ENCODE measurements at places on chromosomes 16 and 17.

GRCh38 chr17:78081551-78081950, 47.0 kb downstream of the TMC6 start:
- DNase-seq: no peak

DNA sequence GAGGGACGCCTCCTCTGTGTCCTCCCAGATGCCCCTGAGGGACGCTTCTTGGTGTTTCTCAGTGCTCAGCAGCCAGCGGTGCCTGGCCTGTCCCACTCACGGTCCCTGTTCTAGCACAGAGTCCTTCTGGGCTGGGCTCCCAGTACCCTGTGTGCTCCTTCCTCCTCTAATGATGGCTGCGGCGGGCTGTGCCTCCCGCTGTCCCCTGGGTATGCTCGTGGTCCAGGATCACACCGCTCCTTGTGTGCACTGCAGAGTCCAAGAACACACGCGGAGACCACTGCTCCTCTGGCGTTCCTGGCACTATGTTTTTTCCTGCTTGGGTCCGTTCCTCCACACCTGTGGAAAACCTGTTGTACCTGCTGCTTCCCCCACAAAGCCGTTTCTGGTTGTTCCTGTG, 15.1 kb upstream of the IRF8 start:
- no peak for DNase-seq

- no peak for DNase-seq
Observed at GRCh38 chr17:60249290-60249826, 99.6 kb downstream of the CA4 start.

DNA sequence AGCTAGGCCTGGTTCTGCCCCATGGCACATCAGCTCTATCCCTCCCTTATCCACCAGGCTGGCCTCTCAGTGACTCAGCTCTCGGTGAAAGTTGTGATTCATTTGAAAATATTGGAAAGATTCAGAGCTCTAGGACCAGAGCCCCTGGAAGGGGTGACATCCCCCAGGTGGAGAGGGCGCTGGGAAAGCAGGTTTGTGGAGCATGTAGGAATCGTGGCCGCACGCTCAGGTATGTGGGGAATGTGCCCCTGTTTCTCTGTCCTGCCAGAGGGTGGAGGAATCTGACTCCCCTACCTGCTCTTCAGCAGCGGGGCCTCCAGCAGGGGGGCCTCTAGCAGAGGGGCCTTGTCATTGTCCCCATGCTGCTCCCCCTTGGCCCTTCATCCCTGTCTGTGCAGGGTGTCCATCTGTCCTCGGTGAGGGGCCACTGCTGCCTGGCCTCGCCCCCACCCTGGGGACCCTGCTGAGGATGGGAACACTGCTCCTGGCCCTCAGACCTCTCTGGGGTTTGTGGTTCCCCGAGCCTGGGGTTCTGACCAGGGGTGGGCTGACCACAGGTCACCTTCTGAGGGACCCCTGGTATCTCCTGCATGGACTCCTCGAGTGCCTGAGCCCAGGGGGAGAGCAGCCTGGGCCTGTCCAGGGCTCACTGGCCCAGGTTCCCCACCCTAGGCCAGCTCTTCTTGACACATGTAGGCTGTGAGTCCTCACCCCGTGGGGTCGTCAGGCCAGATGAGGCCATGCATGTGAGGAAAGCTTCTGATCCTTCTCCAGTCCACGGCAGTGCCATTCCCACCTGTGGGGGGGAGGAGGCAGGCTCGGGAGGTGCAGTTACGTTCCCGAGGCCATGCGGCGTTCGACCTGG, 47.5 kb downstream of the NT5M start:
- no peak for DNase-seq

DNA sequence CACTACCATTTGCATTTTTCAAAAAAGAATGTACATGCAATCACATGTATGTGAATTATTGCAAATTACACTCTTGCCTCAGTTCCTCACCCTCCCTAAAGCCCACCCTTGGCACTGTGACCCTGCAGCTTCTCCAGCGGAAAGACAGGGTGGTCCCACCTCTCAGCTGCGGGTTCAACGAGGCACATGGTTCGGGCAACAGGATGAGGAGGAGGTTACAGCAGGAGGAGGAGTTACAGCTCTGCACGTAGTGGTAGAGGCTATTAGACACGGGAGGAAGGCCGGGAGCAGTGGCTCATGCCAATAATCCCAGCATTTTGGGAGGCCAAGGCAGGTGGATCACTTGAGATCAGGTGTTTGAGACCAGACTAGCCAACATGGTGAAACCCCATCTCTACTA, 5.2 kb downstream of the C16orf95 start:
- no peak for DNase-seq

GRCh38 chr16:81709016-81709900, 69.8 kb upstream of the PLCG2 start:
- DNase-seq: no peak

DNA sequence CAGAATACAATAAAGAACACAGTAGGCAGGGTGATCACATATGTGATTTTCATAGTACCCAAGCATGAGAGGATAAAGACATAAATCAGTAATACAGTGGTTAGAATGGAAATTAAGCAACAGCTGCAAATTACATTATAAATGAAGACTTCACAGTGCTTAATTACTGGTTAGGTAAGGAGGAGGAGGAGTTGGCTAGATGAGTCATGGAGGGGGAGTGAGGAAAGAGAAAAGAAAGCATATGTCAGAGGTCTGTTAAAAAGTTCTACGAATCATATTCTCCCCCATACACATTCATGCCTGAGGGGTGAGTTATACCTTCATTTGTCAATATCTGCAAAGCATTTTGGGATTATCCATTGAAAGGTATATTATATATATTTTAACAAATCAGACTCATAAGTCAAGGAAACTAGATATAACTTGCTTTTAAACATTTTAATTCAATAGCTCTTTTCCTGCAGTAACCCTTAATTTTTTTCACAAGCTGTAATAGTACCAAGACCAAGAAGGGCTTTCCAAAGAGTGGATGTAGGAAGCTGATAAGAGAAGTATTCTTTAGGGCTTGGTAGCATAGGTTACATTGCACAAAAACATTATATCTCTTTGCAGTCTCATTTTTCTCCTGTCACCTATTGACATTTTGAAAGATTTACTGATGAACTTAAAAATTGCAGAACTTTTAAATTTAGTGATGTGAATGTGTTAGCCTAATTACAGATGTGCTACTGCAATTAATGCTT, 99.3 kb downstream of the STXBP4 start:
- DNase-seq: no peak

DNA sequence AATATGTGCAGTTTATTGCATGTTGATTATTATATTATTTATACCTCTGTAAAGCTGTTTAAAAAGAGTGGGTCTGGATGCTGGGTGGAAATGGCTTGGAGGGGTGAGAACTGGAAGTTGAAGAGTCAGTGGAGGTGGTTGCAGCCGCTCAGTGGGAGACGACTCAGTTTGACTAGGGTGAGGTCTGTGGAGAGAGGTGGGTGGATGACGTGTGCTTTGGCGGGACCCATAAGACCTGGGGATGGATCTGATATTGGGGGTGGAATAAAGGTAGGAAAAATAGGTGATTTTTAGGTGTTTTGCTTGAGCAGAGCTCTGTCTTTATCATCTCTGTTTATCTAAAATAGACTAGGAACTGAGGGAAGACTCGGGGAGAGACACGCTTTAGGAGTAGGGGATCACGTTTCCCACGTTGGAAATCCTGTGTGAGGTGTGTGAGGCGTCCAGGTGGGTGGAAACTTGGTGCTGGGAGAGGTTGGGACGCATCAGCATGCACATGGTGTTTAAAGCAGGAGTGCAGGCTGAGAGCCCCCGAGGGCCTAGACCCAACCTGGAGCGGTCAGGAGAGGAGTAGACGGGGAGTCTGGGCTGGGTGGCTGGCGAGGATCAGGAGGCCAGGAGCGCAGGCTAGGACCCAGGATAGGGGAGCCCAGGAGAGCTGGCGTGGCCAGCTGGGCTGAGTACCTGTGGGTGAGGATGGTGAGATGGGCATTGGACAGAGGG, 17.2 kb downstream of the NT5M start:
- no peak for DNase-seq

GRCh38 chr16:72094266-72094610, 591 bp downstream of the DHX38 start:
- DNase-seq: peak; percentile 12

DNA sequence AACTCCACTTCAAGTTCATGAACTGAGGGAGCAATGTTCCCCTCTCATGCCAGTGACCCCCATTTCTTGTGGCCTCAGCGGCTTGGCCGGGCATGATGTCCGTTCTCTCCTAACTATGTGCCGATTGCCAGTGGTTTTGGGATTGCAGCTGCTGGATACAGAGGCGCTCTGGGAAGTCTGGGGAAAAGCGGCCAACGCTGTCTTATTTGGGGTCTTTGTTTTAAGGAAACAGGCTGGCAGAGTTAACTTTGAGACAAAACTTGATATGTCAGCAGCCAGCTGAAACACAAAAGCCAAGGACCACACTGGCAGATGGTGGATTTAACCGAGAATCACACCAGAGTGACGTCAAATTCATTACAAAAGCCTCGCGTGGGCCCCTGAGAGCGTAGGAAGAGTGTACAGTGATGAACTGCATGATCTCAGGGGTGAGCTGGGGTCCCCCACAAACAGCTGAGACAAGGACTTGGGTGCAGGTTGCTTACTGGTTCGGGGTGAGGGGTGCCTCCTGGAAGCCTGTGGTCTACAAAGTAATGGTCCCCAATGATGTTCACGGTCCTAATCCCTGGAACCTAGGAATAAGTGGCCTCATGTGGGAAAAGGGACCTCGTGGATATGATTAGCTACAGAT, 180.4 kb downstream of the IRF8 start:
- no peak for DNase-seq

GRCh38 chr16:23143391-23143790, 5.9 kb downstream of the USP31 start:
- no peak for DNase-seq

- DNase-seq: no peak
Observed at GRCh38 chr16:50459496-50460080, 88.6 kb upstream of the NKD1 start.

DNA sequence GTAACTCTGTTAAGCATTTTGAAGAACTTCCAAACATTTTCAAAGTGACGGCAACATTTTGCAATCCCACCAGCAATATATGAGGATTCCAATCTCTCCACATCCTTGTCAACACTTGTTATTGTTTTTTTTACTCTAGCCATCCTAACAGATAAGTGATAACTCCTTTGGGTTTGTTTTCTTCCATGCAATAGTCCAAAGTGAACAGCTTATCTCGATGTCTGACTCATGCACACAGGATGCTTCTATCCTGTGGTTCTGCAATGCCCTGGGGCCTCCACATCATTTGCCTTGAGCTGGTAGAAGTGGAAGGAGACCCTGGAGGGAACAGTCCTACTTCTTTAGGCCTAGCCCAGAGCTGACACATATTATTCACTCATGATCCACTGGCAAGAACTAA, 13.0 kb downstream of the TLE7 start:
- no peak for DNase-seq

GRCh38 chr17:80491478-80492342, 15.3 kb upstream of the NPTX1 start:
- no peak for DNase-seq

- DNase-seq: no peak
Observed at GRCh38 chr17:11885051-11885450, 112.2 kb downstream of the ZNF18 start.

- DNase-seq: peak; percentile 61
Observed at GRCh38 chr17:67441052-67441895, 64.2 kb downstream of the PITPNC1 start.

DNA sequence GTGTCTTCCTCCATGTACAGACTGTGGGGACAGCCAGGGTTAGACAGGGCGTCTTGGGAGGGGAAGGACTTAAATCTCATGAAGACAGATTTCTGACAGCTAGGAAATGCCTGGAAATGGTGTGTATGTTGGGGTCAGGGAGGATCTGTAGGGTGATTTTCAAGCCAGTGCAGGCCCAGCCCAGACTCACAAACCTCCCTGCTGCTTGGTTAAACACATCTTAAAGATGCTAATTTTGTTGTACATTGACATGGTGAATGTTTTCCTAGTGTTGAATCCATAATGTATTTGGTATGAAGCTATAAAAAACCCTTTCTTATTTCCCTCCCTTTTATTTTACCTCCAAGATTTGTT, 238.3 kb downstream of the CCDC182 start:
- no peak for DNase-seq

DNA sequence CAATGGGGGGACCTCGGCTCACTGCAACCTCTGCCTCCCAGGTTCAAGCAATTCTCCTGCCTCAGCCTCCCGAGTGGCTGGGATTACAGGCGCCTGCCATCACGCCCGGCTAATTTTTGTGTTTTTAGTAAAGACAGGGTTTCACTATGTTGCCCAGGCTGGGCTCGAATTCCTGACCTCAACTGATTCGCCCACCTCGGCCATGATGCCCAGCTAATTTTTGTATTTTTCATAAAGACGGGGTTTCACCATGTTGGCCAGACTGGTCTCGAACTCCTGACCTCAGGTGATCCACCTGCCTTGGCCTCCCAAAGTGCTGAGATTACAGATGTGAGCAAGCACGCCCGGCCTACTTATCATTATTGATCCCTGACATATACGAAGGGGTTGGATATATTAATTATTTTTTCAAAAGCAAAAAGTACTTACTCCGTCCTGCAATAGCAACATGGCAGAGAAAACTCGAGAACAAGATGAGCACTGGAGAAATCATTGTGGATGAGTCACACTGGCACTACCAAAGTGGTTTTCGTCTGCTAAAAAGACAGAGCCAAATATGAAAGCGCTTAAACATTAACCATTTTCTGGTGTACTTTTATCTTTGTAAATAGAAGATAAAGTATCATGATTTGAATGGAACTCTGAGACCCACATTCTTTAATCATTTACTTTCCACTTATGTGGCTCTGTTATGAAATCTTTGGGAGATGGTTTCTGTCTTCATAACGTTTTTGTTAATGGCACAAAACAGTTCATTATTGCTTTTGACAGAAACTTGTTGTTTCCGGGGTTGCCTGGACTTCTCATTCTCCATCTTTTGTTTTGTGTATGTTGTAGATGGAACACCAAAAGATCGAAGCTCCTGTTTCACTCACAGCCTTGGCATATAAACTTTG, at the start of gene APOH:
Gene APOH, minus strand, starts transcription at position 529 of the 896 bp plus-strand sequence. Its CDS starts 36 bp downstream, at position 493.
- DNase-seq: no peak

- DNase-seq: no peak
Observed at GRCh38 chr17:39027455-39028035, 60.3 kb upstream of the FBXO47 start.

- no peak for DNase-seq
Observed at GRCh38 chr17:5468075-5468473, 708 bp downstream of the DHX33 start.

GRCh38 chr17:2400474-2400866, 390 bp downstream of the MNT start:
- peak; percentile 42 for DNase-seq

DNA sequence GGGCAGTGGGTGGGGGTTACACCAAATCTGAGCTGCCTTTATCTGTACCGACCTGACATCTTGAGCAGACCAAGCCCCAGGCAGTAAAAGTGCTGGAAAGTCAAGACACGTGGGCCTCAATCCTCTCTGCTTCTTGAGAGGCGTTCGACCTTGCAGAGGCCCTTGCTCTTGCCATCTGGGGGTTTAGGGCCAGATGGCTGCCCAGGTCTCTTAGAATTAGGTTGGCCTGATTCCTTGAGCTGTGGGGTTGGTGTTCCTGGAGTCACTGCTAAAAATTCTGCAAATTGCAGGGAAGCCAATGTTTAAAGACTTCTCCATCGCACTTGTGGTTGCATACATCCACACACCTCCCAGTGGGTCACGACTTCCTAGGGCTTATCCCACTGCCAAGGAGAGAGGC, 238.2 kb upstream of the ASIC2 start:
- no peak for DNase-seq

- no peak for DNase-seq
Observed at GRCh38 chr16:75010427-75010826, 11.6 kb downstream of the ZNRF1 start.

GRCh38 chr17:34800661-34801060, 160.6 kb downstream of the CCT6B start:
- no peak for DNase-seq

GRCh38 chr17:48609759-48610281, 997 bp downstream of the HOXB7 start:
- no peak for DNase-seq

- DNase-seq: no peak
Observed at GRCh38 chr17:75228847-75229246, 23.4 kb downstream of the NUP85 start.
